ENCODE measurements at places on chromosomes 3 and 15. TPM values are rescaled to one million over a fixed set of nuclear protein-coding genes. Genes with fewer than 3 reads are reported as not detected.

DNA sequence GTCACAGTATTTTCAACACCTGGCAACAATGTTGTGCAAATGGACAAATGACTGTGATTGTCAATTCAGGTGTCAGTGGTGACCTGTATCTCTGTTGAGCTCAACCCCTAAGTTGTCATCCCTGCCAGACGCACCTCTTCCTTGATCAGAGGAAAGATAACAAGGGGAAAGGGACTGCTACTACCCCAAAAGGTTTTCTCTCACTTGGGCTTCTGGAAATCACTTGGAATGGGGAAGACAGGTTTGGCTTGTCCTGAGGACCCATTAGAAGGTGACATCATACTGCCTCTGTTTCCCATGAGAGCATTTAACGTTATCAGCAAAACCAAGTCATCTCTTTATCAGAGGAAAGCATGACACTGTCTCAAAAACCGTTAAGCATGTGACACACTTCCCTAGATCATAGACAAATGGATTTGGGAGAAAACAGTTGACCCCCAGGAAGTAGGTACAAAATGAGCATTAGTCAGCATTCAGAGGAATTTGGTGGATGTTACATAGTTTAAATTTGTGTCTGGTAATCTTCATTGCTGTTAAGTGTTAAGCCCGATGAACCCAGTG is 769.5 kb downstream of the GRM7 start:
- no peaks in the 10 kb centered on the region for H3K27me3 ChIP-seq
- H3K27ac ChIP-seq, result no peak overlapping the region
- no peak overlapping the region for H3K4me3 ChIP-seq
- DNase-seq, result no peak

DNA sequence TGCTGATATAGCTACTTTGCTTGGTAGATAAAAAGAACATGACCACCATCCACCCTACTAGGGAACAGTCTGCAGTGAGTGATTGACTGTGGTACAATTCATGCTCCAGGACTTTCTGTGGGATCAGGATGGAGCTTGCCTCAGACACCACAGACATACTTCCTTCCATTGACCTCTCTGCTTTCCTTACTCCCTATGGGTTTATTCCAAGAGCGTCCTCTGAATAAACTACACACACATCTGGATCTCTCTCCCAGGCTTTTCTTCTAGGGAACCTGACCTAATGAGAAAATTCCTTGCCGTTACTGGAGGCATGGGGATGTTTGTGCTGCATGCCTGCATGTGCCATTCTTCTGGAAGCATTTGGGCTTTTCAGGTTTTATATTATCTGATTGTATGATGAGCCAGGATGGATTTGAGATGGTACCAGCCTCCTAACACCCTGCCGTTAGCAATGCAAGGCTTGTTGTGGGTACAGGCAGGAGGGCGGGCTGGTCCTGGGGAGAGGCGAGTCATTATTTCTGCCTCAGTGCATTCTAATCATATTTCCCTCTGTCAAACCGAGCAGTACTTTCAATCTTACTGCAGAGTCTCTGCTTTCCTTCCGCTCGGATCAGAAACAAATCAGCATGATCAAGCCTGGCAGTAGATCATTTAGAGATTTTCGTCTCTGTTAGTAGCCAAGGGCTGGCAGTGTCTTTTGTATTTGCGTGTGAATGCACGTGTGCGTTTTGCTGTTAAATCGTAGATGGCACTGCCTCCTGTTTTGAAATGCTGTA is 279.2 kb downstream of the PDCD6IP start:
- no peak overlapping the region for H3K27ac ChIP-seq
- H3K4me3 ChIP-seq, result no peak overlapping the region
- H3K27me3 ChIP-seq, result no peaks in the 10 kb centered on the region

DNA sequence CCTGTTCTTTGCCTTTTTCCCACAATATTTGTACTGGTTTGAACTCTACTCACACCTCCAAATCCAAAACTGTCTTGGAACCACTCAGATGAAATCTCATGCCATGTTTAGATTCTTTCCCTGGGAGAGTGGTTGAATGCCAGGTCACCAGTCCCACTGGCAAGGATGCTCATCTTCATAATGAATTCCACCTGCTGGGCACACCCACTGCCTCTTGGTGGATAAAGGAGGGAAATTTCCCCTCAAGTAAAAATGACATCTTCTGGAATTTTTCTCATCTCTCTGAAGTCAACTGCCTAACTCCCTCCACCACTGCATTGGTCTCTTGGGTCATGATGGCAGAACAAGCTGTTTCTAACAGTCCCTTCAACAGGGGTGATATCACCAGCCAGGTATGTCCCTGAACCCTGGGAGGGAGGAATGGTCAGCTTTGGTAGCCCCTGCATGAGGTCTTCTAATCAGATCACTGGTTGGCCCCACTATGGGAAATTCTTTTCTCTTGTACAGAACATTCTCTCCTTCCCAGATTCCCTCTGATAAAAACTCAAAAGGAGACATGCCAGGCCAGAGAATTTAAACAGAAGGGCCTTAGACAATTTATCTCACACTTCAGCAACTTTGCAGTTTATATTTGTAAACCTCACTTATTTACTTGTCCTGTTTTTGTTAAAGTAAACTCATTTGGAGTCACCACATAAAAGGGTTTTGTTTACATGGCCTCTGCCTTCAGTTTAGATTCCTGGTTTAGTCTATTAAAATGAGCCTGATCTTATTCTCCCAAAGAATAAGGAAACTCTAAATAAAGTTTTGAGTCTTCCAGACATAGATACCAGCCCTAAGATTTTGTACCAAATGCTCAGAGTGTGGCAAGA is 143.4 kb downstream of the WNT5A start:
- no peaks in the 10 kb centered on the region for H3K36me3 ChIP-seq
- H3K27ac ChIP-seq, result no peak overlapping the region
- DNase-seq, result no peak
- no peak overlapping the region for H3K4me3 ChIP-seq
- H3K4me1 ChIP-seq, result no peaks in the 10 kb centered on the region

DNA sequence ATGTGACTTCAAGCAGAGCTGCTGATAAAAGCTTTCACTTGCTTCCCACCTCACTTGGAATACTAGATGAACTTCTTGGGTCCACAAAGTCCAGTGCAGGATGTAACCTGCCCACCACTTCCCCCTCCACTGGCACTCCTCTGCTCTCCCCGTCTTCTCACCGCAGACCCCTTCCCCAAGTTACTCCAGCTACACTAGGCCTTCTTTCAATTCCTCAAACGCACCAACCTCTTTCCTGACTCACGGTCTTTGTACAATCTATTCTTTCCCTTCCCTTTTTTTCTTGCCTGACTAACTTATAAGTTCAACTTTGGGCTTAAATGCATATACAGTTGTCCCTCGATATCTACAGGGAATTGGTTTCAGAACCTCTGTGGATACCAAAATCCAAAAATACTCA is 5.2 kb upstream of the ATP13A3 start:
- no peak overlapping the region for H3K27ac ChIP-seq
- no peak overlapping the region for H3K4me3 ChIP-seq
- DNase-seq, result no peak
- no peaks in the 10 kb centered on the region for H3K4me1 ChIP-seq

GRCh38 chr3:156676768-156677479 is 2.5 kb downstream of the TIPARP start:
- no peaks in the 10 kb centered on the region for H3K27me3 ChIP-seq
- H3K36me3 ChIP-seq, result no peaks in the 10 kb centered on the region
- no peak overlapping the region for H3K27ac ChIP-seq
- peak overlapping the region; percentile 91 for H3K4me3 ChIP-seq
- DNase-seq, result no peak

DNA sequence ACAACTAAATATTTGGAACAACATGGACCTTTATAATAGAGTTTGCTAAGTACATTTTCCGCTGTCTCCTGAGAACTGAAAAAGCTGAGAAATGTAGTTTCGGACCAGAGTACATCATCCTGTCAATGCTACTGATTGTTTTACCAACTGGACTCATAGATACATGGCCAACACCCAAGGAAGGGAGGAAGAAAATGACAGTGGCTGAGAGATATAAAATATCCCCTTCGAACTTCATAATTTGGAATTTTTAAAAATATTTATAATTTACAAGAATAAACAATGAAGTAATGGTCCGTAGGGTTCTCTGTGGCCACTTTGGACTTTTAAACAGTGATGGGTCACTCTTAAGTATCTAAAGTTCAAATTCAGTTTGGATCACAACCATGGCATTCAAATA is 1042.7 kb downstream of the MCTP2 start:
- H3K4me3 ChIP-seq, result no peak overlapping the region
- no peak overlapping the region for H3K27ac ChIP-seq
- DNase-seq, result no peak
- no peaks in the 10 kb centered on the region for H3K4me1 ChIP-seq

- no peaks in the 10 kb centered on the region for H3K27me3 ChIP-seq
- no peak overlapping the region for H3K27ac ChIP-seq
- DNase-seq, result no peak
- no peak overlapping the region for H3K4me3 ChIP-seq
- H3K36me3 ChIP-seq, result no peaks in the 10 kb centered on the region
Observed at GRCh38 chr3:71896751-71897150, 111.8 kb upstream of the PROK2 start.

DNA sequence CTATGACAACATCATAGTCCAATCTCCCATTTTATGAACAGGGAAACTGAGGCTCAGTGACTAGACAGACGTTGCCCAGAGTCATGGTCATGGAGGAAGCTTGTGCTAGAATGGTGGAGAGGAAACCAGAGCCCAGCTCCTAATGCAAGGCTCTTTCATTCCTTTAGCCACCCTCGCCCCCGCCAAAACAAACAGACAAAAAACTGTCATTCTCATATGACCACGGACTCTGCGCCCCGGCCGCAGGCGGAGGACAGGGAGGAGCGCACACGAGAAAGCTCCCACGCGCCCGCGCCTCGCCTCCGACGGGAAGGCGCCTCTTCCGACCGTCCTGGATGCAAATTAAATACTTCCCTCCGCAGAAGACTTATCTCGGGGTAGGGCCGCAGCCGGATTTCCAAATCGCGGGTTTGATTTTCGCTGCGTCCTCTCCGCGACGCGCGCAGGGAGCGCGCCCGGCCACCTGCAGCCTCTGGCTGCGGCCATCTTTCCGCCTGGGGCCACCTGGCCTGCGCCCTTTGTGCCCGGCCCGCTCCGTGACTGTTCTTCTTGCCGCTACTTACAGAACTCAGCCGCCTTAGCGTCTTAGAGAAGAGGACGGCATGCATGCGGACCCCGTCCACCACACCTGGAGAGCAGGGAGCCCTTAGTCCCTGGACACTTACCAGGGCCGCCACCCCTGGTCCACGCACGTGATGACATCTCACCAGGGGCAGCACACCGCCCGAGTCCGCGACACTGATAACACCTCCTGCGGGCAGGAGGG is 670 bp upstream of the ATP13A3 start:
- no peaks in the 10 kb centered on the region for H3K27me3 ChIP-seq
- H3K4me3 ChIP-seq, result peak overlapping the region; percentile 66
- peak overlapping the region; percentile 82 for H3K27ac ChIP-seq
- H3K4me1 ChIP-seq, result peaks cover 7% of the 10 kb centered on the region
- DNase-seq, result peak; percentile 65

DNA sequence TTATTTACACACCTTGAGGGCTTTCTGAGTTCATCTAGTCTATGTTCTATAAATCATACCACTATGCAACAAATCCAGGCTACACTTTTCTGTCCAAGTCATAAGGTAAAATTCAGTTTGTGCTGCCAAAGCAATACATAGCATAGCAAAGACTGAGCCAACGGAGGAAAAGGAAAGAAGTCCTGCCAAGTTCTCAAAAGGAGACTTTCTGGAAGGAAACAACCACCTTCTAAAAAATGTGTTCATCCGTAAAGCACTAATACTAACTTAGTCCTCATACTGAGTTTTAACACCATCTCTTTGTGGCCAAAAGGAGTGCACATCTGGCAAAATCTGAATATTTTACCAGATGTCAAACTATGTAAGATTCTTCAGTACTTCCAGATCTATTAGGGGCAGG is 620.2 kb downstream of the RBMS3 start:
- no peaks in the 10 kb centered on the region for H3K36me3 ChIP-seq
- H3K27ac ChIP-seq, result no peak overlapping the region
- DNase-seq, result no peak
- H3K4me1 ChIP-seq, result no peaks in the 10 kb centered on the region

GRCh38 chr3:66350601-66351000 is 129.8 kb downstream of the SLC25A26 start:
- no peaks in the 10 kb centered on the region for H3K27me3 ChIP-seq
- no peak overlapping the region for H3K27ac ChIP-seq
- no peaks in the 10 kb centered on the region for H3K36me3 ChIP-seq
- peaks cover 5% of the 10 kb centered on the region for H3K4me1 ChIP-seq
- no peak overlapping the region for H3K4me3 ChIP-seq

DNA sequence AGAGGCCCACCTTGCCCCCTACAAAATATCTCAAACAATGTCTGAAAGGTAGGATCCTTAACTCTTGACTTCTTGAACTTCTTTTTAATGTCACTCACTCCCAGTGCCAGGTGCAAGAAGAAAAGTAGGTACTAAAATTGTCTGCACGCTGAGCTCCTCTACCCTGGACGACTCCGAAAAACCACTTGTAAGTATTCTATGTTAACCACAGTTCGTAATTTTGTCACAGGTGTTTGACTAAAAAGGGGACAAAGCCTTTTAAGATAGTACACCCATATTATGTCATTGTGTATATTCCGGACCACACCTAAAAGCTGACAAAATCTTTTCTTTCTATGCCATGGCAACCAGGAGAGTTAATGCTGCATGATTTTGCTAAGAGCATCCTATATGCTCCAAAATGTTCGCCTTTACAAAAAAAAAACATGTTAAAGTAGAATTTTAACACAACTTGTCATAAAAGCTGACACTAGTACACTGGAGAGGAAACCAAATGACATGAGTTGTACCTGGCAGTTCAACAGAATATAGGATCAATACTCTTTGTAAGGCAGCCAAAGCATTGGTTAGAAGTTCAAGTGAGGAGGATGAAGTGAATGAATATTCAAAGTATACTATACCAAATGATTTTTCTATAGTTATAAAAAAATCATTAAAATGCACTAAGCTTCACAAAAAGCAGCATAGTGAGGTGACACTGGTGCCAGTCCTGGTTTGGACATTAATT is 210.5 kb downstream of the FOXP1 start:
- H3K4me3 ChIP-seq, result no peak overlapping the region
- peaks cover 6% of the 10 kb centered on the region for H3K4me1 ChIP-seq
- no peaks in the 10 kb centered on the region for H3K27me3 ChIP-seq
- H3K36me3 ChIP-seq, result no peaks in the 10 kb centered on the region

- no peaks in the 10 kb centered on the region for H3K27me3 ChIP-seq
- no peak overlapping the region for H3K27ac ChIP-seq
- H3K4me1 ChIP-seq, result no peaks in the 10 kb centered on the region
- no peak overlapping the region for H3K4me3 ChIP-seq
- no peaks in the 10 kb centered on the region for H3K36me3 ChIP-seq
- no peak for DNase-seq
Observed at GRCh38 chr3:118705487-118706219, 329.0 kb downstream of the IGSF11 start.

RBM6 gene
- polyA plus RNA-seq, result 249 TPM

SLC9C1 gene
- polyA plus RNA-seq, result 0.07 TPM

CHRNA3 gene
- 1.0 TPM for polyA plus RNA-seq

CASR gene
- polyA plus RNA-seq, result 6.9 TPM

SMCO1 gene
- polyA plus RNA-seq, result not detected

CADM2 gene
- 0.31 TPM for polyA plus RNA-seq

GPR62 gene
- polyA plus RNA-seq, result not detected

DUOXA2 gene
- polyA plus RNA-seq, result not detected

DNAJB11 gene
- polyA plus RNA-seq, result 52.6 TPM
